ENCODE measurements at places on chromosomes 5 and 9.

GRCh38 chr5:164235300-164235891 is 730.0 kb downstream of the MAT2B start:
- DNase-seq = no peak

DNA sequence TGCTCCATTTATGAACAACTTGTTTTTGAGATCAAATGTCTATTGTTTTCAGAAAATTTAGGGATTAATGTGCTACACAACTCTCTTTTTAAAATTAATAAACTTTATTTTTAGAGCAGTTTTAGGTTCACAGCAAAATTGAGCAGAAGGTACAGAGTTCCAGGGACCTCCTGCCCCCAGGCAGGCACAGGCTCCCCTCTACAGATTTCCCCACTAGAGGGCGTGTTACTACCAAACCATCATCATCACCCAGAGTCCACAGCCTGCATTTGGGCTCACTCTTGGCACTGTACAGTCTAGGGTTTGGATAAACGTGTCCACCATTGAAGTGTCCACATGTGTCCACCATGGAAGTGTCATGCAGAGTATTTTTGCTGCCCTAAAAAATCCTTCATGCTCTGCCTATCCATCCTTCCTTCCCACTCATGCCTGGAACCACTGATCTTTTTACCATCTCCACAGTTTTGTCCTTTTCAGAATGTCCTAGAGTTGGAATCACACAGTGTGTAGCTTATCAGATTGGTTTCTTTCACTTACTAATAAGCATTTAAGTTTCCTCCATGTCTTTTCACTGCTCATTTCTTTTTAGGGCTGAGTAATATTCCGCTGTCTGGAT is 61.7 kb downstream of the MRPL36 start:
- peak; percentile 75 for DNase-seq

DNA sequence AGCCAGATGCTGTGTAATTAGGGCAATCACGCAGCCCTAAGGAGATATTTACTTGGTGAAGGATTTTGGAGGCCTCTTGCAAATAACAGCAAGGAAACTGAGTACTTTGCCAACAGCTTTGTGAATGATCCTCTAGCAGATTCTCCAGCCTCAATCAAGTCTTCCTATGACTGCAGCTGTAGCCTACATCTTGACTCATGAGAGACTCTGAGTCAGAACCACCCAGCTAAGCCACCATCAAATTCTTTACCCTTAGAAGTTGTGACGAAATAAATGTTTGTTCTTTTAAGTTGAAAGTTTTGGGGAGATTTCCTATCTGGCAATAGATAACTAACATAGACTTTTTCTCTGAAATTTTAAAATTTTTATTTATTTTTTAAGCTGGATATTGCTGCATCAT is 237.6 kb upstream of the CCNH start:
- no peak for DNase-seq

DNA sequence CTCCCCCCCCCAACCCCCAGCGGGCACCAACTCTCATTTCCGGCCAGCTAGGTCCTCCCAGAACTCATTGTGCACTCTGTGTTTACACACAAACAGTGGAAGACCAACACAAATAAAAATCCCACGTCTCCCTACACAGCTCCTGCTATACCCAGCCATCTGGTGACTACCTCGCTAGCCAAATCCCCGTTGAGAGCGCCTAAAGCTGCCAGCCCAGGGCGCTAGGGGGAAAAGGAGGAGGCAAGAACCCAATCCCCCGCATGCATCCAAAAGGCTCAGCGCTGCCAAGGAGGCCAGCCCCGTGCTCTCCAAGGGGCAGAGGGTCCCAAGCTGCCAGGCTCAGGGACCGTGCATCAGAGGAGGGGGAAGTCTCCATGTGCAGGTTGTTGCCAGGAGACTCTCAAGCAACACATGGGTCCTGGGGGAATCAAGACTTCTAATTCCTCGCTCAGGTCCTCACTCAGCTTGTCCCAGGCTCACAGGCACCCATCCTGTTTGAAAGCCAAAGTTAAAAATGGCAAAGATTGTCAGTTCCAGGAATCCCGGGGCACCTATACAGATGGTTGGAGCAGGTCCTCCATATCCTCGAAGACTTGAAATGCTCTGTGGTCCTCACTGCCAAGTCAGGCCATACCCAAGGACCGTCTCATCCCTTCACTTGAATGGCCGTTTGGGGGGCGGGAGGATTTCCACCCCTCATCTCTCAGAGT is 2.7 kb downstream of the ASTN2 start:
- no peak for DNase-seq

DNA sequence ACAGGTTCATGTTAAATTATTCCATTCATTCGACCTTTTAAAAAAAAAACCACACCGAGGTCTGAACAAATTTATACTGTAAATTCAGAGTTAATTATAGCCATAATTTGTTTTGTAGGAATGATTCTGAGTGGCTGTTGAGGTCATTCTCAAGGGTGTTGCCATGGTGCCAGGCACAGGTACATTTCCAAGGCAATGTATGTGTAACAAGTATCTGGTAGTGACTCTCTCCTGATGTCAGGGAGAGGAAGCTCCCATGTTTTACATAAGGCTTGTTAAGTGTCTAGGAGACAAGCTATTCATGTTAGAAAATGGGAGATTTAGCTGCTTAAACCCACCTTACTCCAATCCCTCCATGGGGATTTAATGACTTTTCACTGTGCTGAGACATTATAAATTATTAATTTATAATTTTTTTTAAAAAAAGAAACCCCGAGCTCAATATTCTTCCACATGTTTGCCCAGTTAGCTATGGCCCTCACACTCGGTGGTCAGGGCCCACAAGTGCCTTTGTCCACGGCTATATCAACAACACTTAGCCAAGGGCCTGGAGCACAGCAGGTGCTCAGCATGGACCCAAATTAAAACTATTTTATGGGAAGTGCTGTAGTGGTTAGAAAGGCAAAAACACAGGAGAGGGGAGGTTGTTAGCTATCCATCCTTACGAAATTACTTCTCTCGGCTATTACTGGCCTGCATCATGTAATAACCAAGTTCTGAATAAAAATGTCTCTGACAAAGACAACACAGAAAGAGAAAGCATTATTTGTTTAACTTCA is 154.6 kb upstream of the GNA14 start:
- no peak for DNase-seq

DNA sequence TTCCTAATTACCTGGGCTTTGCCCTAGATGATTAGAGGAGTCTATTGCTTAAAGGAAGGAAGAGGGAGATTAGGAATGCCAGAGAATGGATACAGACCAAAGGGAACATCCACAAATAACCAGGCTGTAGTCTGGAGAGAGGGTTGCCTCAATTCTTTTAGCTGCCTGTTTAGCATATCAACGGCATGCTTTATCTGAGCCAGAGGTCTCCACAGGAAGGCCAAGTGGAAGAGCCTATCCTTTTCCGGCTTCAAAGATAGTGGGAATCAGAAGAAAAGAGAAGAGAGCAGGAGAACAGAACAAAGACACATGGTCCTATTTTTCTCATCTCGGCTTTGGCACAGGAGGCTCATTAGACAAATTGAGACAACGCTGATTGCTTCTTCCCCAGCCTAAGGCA is 142.4 kb downstream of the NMUR2 start:
- DNase-seq = no peak

DNA sequence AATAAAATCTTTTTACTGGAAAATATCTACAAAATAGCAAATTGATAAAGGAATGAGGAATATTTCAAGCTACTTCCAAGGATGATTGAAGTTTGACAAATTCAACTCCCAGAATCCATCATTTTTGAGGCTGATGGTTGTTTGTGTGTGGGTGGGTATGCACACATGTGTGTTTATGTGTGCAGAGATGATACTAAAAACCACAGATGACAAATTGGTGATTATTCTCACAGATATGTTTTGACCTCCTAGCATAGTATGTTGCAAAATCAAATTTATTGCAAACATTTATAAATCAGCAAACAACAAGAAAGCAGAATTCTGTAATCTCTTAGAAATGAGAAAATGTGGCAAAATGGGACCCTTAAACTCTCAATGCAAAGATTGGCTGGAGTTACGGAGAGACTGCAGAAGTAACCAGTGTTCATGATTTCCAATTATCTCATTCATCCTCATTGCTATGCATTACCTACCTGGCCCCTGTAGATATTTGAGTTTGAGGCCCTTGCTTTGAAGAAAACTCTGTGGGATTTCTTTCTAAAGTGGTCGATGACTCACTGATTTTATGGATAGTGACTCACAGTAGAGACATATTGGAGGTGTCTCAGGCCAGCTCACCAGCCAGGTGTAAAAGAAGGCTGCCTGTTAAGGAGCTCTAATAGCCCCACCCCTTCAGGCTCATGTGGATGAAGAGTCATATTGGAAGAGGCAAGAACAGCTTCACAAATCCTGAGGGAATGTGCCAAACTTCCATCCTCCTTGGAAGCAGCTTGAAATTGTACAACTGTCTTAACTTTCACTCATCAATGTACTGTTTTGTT is 44.6 kb upstream of the TMC1 start:
- DNase-seq = no peak

DNA sequence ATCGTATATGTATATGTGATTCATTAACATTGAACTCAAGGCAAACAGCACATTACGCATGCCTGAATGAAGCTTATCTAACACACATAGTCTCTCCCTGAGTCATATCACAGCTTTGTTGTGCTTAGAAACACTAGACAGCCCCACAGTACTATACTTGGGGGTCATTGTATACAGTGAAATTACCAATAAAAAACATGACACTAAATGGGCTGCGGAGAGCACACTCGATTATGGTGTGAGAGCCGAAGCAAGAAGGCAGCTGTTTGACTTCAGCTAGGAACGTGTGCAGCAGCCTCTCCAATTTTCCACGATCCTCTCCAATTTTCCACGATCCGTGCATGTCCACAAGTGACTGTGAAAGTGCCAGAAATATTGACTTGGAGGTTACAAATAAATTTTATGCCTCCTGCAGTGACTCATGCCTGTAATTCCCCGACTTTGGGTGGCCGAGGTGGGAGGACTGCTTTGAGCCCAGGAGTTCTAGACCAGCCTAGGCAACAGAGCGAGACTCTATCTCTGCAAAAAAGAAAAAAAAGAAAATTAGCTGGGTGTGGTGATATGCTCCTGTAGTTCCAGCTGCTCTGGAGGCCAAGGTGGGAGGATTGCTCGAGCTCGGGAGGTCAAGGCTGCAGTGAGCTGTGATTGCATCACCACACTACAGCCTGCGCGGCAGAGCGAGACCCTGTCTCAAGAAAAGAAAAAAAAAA is 102.4 kb downstream of the DAPK1 start:
- no peak for DNase-seq

DNA sequence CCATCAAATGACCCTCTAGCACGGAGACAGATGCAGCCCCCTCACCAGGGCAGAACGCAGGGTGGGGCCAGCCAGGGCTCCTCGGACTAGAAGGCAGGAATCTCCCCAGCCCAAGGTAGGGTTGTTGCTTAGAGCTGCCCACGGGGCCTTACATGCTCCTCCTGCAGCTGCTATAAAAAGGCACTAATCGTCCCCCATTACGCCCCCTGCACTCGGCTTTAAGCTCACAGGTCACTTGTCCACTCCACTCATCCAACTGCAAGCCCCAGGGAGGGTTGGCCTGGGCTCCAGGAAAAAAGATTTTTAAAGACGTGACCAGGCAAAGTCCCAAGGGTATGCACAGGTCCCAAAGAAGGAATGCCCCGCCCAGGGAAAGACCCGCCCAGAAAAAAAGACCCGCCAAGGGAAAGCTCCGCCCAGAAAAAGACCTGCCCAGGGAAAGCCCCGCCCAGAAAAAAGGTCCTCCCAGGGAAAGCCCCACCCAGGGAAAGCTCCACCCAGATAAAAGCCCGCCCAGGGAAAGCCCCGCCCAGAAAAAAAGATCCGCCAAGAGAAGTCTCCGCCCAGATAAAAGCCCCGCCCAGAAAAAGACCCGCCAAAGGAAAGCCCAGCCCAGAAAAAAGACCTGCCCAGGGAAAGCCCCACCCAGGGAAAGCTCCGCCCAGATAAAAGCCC is 11.1 kb downstream of the GRIN1 start:
- DNase-seq = peak; percentile 78

- DNase-seq = no peak
Observed at GRCh38 chr5:115184770-115185169, 15.1 kb upstream of the TRIM36 start.

- DNase-seq = no peak
Observed at GRCh38 chr9:90789862-90790261, 11.8 kb upstream of the SYK start.

DNA sequence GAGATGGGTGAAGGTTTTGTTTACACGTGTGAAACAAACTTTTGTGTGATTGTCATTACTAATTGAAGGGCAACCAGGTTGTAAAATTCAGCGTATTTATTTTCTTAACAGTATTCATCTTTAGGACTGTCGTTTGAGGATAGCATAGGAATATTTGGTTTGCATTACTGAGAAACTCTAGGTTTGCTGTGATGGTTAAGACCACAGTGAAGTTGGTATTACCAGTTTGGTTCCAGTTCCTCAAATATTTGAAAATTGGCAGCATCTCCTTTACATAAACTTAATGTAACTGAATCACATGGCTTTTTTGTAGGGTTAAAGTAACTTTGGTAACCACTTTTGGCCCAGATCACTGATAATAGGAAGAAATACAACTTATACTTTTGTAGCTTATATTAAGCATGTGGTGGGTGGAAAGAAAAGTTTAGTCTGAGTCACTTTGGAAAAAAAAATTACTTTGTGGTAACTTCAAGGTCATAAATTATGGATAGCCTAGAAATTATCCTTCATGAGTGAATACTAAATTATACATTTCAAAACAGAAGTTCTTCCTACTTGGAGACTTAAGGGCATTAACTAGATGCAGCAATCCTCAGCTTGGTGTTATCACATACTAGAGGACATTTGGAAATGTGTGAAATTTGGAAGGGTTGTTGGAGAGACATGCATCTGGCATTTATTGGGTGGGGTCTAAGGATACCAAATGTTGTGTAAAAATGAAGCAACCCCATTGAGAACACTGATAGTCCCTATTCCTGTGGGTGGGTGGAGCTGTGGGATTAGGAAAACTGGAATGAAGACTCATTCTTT is 33.9 kb downstream of the G3BP1 start:
- DNase-seq = no peak

GRCh38 chr9:113941056-113941455 is 64.9 kb downstream of the ZNF618 start:
- no peak for DNase-seq

DNA sequence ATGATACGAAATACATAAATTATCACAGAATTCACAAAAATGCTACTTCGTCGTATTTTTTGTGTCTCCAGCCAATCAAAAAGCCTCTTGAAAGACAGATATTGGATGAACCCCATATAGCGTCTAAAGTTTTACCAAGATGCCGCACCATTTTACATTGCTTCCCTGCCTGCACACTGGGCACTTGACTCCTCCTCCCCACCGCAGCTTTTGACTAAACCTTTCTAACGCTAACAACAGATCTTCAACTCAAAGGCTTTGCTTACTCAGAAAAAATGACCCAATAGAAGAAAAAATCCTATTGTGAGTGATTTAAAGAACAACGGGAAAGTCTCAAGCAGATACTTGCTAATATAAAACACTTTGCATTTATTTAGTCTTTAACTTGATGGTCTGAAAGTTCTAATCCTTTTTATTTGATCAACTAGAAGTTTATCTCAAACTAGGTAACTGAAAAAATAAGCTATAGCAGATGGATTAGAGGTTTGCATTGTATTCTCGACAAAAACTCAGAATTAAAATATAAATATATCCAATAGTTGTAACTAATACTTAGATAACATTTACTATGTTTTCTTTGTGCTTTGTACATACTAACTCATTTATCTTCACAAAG is 609.1 kb upstream of the DMAC1 start:
- no peak for DNase-seq

GRCh38 chr9:1639166-1639565 is 376.0 kb upstream of the SMARCA2 start:
- DNase-seq = no peak

All from RPMI8226 (cell line).